Immature natural killer cell (primary cell): ENCODE measurements at places on chromosomes 5 and 9.
A peak's percentile ranks its signal among the peaks of the same experiment; 100 is the strongest.

DNA sequence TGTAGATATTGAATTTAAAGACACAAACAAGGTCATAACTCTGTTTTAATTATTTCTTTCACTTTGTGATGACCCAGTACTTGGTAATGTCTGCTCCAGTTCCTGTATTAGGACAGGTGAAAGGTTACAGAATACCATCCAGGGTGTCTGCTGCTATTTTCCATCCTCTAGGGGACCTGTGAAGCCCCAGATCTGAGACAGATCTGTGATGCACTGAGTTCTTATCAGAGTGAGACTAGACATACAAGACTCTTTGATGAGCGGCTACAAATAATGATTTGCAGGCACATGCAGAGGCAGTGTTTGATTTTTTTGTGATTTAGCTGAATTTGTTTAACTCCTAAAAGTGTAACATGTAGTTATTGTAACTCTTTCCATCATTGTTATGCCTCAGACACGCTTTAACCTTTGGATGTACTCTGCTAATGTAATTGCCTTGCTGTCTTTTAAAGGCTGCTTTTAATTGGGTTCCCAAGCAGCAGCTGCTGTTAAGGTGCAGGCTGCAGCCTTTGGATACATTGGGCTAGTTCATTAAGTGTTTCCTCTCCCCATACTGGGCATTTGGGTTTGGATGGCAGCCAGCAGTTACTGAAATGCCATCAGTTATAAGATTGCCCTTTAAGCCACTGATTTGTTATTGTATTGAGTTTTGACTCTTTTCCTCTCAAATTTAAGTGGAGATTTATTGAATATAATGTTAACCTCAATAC lies 63.3 kb downstream of the RASGRF2 start:
- no peak for DNase-seq

DNA sequence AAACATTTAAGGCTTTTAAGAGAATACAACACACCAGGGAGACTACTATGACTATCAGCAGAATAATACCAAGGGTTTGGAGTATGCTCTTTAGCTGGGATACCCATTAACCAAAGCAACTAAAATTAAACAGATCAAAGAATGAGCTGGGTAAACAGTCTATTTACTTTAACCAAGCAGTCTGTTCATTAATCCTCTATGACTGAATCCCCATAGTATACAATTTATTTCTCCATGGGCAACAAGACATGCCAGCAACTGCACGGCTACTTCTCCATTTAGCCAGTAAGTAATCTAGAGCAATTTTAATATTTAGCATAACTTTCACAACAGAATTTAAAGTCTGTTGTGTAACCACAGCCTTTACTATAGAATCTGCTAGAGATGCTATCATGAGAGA lies 77.6 kb downstream of the CDO1 start:
- no peak for DNase-seq

DNA sequence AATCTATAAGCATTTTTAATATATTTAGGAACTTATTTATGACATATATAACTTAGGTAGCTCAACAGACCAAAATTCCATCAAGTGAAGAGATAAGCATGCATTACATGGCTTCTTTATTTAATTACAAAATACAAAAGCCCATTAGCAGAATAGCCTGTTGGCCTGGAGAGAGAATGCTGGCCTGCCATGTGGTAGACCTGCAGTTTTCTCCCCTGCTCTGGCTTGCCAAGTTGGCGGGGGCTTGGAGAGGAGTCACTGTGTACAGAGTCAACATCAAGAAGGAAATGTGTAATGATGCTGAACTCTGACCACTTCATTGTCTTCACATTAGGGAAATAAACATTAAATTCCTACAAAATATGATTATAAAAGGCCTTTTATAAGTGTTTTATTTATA lies 69.8 kb upstream of the CNTLN start:
- DNase-seq, result no peak

GRCh38 chr5:136162008-136162407 lies 29.4 kb downstream of the SMAD5 start:
- no peak for DNase-seq

DNA sequence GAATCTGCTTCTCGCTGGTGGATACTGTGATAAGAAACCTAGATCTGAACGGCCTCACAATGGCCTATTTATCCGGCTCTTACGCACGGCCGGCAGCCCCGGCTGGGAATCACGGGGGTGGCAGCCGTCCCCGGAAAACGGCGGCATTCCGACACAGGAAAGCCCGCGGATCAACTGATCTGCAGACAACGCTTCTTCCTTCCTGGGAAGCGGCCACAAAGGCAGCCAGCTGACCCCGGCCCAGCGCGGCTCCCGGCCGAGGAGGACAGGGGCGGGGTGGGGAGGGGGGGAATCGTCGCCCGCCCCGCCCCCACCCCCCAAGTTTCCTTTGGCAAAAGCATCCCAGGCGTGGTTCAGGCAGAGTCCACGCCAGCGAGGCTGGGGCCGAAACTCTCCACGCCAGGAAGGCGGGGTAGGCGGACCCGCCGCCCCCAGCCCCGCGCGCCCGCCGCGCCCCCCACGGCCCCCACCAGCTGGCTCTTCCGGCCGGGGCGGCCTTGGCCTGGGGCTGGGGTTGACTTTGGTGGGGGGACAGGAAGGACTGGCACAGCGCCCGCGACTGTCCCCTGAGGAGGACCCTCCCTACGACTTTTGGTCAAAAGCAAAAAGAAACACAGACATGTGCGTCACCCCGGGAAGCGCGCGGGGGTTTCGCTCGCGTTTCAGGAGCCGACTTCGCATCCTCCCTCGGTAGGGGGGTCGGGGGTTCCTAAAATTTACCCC lies 247.7 kb upstream of the ANKRD55 start:
- peak; percentile 4 for DNase-seq

DNA sequence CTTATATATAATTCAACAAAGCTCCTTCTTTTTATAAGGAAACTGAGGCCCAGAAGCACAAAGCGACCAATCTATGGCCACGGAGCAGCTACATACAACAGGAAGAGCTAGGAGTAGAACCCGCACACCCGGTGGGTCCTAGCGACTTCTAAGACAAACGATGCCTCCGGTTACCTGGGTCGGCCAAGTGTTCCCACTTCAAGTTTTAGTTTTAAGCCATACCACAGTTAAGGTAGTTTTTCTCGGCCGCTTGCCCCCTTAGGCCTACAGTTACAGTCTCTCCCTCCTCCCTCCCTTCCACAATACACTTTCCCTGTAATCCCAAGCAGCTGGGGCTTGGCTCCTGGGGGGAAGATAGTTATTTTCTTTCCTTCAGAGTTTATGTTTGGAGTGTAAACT lies 533 bp downstream of the SREK1IP1 start:
- no peak for DNase-seq

- no peak for DNase-seq
Observed at GRCh38 chr9:83285445-83286225, 222.7 kb upstream of the RASEF start.

GRCh38 chr5:152953788-152954483 lies 536.5 kb upstream of the GRIA1 start:
- DNase-seq, result no peak

DNA sequence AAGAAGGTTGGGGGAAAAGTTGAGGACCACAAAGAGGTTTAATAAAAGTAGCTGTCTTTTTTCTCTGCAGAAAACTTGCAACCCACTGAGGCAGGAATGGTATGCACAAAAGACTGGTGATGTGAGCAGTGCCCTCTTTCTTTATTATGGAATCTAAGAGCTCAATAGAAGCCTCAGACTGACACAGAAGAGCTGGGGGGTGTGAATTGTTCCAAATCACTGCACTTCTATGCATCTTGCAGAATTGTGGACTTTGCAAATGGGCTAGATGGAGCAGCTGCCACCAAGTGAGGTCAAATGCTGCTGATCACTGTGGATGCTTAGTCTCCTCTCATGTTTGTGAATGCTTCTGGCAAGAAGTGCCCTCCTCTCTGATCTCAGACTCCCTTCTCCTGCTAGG lies 227.1 kb downstream of the ZSWIM6 start:
- DNase-seq, result no peak
